ENCODE measurements at places on chromosomes 1 and 21. TPM values are rescaled to one million over a fixed set of nuclear protein-coding genes. Genes with fewer than 3 reads are reported as not detected.

The CD53 gene
- total RNA-seq, result 7.5 TPM

The PLA2G2F gene
- not detected for total RNA-seq

The ZNF593 gene
- 13.7 TPM for total RNA-seq

The MROH7 gene
- total RNA-seq, result 6.8 TPM

The WNT4 gene
- total RNA-seq, result not detected

The DNASE2B gene
- not detected for total RNA-seq

The RPTN gene
- not detected for total RNA-seq

The DRAXIN gene
- 0.05 TPM for total RNA-seq

Data from left ventricle myocardium inferior (tissue), 1 donor.